ENCODE measurements at places on chromosomes 1 and 21.

GRCh38 chr1:244409701-244410100 lies 42.0 kb downstream of the ADSS2 start:
- no peak for DNase-seq

GRCh38 chr1:4495809-4496208 lies 158.6 kb upstream of the AJAP1 start:
- no peak for DNase-seq

GRCh38 chr1:56495538-56495937 lies 83.8 kb downstream of the PLPP3 start:
- DNase-seq: no peak

- no peak for DNase-seq
Measured at GRCh38 chr1:4585216-4585615, 69.2 kb upstream of the AJAP1 start.

GRCh38 chr1:14055442-14056223 lies 355.6 kb downstream of the PRDM2 start:
- no peak for DNase-seq

DNA sequence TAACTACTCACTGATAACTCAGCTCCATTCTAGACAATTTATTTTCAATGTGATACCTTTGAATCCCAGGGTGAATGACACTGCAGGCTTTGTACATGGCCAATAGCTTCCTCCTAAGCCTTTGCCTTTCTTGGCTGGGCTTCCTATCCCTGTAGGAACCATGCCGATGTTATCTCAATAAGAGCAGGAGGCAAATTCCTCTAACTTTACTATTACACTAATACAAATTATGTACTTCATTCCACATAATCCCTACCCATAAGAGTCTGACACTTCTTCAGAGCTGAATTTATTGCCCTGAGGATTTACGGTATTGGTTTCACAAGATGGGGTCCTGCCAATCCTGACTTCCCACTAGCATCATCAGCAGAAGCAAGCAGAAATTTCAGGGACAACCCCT lies 14.0 kb downstream of the TGFBR3 start:
- DNase-seq: no peak

DNA sequence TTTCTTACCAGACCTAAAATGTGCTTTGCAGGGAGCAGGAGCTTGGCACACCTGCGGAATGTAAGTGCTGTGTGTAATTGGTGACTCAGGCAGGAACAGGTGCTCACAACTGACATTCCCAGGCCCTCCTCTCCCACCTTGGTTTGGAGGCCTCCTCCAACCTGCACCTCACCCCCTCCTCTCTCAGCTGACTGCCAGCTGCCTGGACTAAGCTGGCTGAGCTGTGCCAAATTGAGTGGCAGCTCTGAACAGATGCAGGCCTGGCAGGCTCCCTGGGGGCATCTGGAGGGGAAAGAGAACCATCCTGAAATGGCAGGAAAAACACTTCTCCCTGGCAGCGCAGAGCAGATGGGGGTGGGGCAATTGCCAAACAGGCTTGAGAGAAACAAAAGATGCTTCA lies 91.7 kb upstream of the PGBD5 start:
- no peak for DNase-seq

DNA sequence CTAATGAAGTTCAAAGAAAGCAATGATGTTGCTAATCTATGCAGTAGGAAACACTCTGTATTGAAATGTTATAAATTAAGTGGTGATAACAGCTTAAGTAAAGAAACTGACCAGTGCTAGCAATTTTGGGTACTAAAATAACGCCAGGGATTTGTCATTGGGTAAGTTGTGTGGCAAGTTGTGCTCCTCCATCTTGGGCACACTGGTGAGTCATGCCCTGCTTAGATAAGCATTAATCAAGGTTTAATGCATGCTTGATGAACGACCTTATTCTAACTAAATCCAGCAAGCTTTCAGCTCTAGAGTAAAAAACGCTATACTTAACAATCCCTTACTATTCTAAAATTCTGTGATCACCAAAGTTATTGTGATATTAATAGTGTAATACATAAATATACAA lies 25.2 kb downstream of the VAMP4 start:
- no peak for DNase-seq

DNA sequence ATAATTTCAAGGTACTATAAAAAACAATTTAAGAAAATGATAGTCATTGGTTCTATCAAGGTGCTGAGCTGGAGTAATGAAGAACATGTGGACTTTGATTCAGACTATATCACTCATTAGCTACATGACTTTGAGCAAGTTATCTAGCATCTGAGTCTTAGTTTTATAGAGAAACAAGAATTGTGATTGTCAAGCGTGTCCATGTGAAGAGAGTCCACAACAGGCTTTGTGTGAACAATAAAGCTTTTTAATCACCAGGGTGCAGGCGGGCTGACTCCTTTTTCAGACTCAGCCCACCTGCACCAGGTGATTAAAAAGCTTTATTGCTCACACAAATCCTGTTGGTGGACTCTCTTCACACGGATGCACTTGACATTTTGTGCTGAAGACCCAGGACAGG lies 26.6 kb upstream of the DMRTB1 start:
- no peak for DNase-seq

All from HS-27A (cell line).